ENCODE measurements at places on chromosomes 6 and 20.

GRCh38 chr6:130385064-130385695 is 19.4 kb downstream of the TMEM200A start:
- DNase-seq: no peak

DNA sequence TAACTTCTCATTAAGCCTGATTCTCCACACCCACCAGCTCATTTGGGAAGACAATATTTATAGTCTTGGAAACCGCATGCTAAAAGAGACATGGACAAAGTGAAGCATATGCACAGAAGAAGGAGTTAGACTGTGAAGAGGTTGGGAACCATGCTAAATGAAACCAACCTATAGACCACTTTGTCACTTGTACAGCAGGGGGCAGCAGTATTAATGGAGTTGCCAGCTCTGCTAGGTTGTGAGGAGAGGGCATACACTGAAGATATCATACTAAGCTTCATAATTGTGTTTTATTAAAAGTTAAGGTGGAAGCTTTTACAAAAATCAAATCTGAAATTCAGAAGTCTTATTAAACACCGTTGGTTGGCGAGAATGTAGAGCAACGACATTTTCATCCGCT is 38.3 kb upstream of the HMGCLL1 start:
- no peak for DNase-seq

GRCh38 chr6:158026054-158026900 is 44.6 kb downstream of the SYNJ2 start:
- DNase-seq: no peak

- no peak for DNase-seq
Observed at GRCh38 chr6:129598244-129599187, 111.5 kb downstream of the ARHGAP18 start.

DNA sequence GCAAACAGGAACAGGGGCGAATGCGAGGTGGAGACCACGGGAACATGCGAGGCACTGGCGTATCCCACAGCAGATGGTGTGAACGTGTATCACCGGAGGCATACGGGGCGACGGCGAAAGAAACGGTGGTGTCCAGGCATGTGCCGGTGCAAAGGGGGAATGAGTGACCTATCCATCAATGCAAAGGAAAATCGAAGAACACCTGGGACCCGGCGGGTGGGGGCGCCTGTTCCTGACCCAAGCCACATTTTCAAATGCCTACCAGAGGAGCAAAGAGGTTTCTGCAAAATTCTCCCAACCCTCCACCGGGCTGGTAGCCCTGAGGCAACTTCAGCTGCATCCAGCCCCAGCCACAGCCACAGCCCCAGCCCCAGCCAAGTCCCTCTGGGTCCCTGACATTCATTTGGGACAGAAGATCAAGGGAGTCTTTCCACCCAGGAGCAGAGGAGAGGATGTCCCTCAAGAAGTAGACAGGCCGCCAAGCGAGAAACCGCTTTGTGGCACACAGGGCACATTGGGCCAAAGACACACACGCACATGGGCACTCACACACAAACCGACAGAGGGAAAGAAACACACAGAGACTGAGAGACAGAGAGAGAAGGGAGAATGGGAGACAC is 164.0 kb upstream of the ZNF337 start:
- no peak for DNase-seq

DNA sequence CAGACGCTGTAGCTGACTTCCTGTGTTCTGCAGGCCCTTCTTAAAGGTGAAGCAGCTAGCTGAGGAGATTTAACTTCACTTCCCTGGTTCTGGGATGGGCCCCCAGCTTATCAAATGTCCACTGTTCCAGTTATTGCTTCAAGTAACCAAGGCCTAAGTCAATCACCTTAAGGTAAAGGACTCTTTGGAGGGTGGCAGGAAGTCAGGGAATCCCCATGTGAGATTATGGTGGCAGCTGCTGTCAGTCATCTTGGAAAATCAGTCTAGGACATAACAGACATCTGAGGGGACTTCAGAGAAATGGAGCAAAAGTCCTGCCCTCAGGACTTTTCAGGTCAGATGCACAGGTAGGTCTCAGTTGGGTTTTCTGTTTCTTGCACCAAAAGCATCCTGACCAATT is 3.8 kb downstream of the ELOVL5 start:
- DNase-seq: no peak

GRCh38 chr20:49172413-49172812 is 15.7 kb downstream of the STAU1 start:
- no peak for DNase-seq

DNA sequence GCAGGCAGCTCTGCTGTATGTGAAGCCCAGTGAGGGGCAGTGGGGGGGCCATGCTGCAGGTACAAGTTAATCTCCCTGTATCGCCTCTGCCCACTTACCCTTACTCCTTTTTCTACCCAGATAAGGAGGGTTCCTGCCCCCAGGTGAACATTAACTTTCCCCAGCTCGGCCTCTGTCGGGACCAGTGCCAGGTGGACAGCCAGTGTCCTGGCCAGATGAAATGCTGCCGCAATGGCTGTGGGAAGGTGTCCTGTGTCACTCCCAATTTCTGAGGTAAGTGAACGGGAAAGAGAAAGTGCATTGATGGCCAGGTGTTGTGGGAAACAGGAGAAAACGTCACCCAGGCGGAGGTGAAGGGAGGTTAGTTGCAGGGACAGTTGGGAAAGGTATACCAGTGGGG is 10.3 kb downstream of the WFDC2 start:
- DNase-seq: no peak
